HL-60 (cell line): ENCODE measurements at places on chromosomes 5 and 9.

- DNase-seq, result peak; percentile 40
These were observed 8.6 kb upstream of the PHYKPL start for GRCh38 chr5:178241231-178241663.

DNA sequence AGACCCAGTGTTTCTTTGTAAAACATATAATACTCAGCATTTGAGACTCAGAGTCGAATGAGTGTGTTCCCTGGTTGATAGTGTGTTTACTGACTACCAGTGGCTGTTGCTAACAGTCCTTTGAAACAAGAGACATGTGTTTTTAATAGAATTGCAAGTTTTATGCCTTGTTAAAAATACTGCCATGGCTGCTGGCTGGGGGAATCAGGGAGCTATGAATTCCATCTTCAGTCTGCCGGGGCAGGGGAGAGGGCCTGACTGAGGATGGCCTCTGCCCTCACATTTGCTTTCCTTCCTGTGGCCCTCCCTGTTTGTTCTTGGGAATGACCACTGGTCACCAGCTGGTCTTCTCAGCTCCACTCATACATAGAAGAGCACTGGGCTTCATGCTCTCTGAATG lies 63.8 kb downstream of the PDZD2 start:
- no peak for DNase-seq

DNA sequence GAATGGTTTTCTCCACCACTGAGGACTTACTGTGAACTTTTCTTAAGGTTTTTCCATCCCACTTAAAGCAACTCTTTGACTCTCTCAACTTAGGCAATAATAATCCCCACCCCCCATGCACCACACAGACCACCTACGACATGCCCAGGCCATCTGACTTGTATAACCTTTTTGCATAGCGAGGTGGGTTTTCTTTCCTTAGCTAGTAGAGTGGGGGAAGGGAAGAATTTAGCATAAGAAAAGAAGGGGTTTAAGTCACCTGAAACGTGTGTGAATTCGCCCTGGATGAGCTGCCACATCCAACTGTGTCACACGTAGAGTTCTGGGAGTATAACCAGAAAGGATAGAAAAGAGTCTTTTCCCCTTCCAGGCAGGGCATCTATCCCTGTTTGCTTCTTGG lies 262.7 kb downstream of the YTHDC2 start:
- no peak for DNase-seq

- no peak for DNase-seq
These were observed 4.3 kb upstream of the FAM169A start for GRCh38 chr5:74870299-74871067.

DNA sequence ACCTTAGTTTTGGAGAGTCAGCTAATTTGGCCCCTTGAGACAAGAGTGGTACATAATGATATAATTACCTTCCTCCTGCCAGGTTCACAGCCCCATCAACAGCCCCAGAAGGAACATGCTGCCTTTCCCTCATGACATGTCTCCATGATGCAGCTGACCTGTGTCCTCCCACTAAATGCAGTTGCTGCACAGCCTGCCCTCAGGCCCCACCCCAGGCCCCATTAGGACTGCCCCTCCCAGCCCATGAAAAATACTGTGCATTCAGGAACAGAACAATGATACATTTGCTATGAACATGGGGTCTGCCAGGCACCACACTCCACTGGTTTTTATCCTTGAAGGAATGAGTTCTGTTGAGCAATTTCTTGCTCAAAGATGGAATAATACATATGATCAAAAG lies 176.4 kb downstream of the C5orf15 start:
- DNase-seq, result no peak

DNA sequence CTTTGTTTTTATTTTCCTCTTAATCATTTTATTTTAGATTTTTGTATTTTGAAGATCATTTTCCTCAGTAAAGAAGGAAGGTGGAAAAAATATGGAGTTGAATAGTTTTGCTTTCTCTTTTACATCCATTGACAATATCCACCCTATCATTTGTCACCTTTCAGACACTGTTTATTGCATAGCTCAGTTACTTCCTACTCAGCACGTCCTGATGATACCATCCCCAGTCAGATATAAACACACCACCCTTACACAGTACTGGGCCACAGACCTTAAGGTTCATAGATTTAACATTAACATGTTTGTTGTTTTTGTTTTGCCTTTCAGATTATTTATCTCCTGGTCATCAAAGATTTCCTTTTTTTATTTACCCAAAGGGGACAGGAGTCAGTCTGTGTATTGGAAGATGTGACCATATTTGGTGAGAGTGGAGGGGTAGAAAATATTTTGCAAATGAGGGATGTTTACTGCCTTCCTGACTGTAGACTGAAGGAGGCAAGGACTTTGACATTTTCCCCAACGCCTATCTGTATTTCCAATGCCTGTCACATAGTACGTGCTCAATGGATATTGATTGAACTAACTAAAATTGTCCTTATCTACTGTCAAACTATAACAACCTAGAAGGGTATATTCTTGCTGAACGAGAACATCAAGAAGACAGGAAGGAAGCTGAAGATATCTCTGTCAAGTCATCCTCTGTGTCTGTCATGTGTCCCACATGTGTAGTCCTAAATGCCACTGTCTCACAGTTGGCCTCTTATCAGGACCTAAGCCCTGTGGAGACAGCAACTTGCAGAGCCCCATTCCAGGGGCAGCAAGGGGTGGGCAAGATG lies 15.6 kb downstream of the STX17 start:
- no peak for DNase-seq

DNA sequence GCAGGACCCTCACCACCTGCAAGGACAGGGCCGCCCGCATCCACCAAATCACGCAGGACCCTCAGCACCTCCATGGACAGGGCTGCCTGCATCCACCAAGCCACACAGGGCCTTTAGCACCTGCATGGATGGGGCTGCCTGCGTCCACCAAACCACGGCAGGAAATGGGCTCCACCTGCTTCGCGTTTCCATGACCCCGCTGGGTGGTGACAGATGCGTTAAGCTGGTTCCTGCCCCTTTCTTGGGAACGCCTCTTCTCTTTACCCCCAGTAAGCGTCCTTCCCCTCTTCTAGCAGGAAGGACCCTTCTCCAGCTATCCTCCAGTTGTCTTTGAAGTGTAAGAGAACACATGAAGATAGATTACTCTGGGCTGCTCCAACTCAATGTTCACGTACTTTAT lies 13.5 kb downstream of the FBP1 start:
- DNase-seq, result no peak

DNA sequence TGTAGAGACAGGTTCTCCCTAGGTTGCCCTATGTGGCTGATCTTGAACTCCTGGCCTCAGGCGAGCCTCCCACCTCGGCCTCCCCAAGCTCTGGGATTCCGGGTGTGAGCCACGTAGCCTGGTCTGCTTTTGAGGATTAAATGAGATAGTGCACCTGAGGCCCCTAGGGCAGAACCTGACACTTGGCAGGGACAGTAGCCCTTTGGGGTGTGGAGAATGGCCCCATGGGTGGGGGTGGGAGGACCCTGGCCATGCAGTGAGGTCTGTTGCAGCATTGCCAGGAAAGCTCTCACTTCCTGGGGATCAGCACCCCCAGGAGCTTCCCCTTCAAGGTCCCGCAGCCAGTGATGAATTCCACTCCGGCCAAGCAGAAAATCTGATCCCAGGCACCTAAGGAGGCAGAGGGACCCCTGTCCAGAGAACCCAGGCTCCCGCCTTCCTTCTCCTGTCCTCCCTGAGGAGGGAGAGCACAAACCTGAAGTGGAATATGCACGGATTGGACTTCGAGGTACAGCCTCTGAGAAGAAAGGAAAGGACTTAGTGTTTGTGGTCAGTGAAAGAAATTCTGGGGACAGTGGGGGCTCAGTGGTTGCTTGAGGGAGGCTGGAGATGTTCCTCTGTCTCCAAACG lies 73.9 kb upstream of the UNC5A start:
- no peak for DNase-seq

GRCh38 chr9:79221084-79221483 lies 350.7 kb upstream of the TLE4 start:
- DNase-seq, result no peak

DNA sequence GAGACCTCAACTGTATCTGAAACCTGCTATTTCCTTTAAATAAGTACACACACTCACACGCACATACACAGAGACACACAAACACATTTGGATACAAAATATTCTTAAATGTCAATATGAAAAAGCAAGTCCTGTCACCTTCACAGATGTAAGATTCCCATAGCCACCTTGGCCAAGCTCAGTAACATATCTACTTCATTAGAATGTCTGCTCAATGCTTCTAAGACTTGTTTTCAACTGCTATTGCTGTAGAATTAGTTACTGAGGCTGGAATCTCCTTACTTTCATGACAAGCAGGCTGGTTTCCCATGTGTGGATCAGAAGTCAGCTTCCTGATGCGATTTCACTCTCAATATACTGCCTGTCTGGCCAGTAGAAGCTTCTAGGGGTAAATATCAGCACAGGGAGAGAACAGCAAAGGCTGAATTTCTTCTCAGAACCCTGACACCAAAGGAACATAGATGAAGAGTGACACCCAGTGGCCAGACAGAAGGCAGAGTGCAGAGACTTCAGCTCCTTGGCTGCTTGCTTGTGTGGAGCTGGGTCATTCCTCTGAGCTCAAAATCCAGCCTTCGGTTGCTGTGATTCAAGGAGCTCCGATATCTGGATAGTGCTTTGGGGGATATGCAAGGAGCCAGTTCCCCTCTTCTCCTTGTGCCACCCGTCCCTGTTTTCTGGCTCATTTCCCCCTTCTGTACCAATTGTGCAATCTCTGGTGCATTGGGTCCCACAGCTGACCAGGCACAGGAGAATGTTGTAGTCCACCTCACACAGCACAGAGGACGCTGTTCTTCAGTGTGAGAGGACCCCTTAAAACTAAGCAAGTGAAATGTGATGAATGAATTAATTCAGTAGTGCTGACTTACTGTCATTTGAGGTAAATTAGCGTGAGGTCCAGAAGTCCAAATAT lies 26.6 kb upstream of the ABLIM3 start:
- DNase-seq, result peak; percentile 26

GRCh38 chr9:103819936-103820335 lies 274.2 kb upstream of the SMC2 start:
- DNase-seq, result no peak

DNA sequence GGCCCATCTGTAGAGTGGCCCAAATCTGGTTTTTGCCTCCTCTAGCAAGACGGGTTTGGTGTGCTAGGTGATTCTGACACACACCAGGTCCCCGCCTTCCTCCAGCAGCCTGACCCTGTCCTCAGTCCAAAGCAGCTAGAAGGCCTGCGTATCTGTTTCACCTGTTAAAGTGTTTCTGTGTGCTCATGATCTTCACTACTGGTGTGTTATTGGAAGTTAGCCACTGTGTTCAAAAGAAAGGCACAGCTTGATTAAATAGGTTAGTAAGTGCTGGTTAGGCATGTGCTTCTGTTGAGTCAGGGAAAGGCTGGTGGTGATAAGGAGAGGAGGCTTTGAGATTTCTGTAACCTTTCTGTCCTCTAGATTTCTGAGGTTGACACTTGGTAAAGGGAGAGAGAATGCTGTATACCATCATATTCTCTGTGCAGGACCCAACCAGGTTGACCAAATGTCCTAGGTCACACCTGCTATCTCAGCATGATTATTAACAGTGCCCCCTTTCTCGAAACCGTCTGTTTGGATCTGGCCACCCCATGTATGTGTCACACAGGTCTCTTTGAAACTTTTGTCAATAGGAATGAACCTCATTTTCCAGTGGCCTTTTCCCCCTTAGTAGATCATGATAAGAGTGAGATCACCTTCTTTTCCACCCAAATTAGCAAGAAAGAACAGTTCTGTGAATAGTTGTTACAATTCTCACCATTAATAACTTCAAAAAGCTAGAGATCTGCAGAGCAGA lies 58.8 kb downstream of the ARHGAP26 start:
- DNase-seq, result no peak

DNA sequence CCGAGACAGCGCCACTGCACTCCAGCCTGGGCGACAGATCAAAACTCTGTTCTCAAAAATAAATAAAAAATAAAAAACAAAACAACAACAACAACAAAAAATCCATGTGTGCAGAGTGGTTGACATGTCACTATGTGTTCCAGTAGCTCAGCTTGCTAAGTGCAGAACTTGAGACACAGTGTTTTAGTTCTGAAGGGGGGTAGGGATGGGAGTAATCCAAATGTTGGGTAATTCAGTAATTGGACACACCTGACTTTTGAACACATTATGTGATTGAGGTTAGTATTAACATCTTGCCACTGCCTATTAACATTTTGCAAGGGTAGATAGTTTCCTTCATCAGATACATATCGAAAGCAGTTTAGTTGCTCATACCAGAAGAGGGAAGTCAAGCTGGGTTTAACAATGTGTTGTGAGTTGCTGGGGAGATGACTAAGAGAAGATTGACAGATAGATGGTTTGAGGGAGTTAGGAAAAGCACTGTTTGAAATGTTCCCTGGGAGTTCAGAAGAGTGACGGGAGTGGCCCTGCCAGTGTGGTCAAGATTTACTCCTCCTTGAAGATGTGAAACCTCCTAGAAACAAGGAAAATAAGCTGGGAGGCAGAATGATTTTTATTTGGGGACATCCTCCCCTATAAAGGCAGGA lies 928 bp downstream of the HACD4 start:
- DNase-seq, result no peak

DNA sequence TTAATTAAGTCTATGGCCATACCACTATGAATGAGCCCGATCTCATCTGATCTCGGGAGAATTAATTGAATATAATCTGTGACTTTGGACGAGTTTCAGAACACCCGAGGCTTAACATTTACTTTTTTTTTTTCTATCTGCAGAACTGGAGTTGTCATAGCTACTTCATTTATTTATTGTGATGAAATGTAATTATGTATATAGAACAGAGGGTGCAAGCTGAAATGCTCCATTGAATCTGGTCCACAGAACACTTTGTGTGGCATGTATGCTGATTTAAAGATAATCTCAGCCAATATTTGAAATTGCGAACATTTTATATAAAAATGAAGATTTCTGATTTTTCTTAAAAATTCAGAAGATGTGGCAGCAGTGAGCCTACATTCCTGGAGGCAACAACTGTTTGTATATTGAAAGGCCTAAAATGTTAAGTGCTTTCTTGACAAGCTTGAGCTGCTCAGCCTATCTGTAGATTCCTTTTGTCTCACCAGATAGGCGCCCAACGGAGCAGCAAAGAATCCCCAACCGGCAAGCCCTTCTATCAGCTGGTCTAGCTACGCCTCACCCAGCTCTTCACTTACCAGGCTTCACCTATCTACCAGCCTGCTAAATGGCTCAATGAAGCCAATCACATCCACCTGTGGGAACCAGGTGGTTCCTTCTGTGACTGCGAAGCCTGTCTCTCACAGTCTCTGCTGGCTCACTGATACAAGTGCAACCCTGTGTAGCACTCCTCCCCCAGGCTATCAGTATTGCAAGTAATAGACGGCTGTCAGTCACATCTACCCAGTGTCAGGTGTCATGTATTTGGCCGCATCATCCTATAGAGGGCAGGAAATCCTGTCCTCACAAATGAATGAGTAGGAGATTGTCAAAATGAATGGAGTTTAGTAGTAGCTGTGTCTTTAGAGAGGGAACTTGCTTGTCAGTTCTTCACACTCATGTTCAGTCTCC lies 170.6 kb upstream of the MRPS30 start:
- no peak for DNase-seq
